CD4-positive, alpha-beta T cell treated with Interleukin-17A for 4 hours (primary cell): ENCODE measurements at places on chromosomes 16 and 17.
A peak's percentile ranks its signal among the peaks of the same experiment; 100 is the strongest.

GRCh38 chr17:15456496-15456895 lies 10.9 kb downstream of the CDRT4 start:
- no peak for DNase-seq

DNA sequence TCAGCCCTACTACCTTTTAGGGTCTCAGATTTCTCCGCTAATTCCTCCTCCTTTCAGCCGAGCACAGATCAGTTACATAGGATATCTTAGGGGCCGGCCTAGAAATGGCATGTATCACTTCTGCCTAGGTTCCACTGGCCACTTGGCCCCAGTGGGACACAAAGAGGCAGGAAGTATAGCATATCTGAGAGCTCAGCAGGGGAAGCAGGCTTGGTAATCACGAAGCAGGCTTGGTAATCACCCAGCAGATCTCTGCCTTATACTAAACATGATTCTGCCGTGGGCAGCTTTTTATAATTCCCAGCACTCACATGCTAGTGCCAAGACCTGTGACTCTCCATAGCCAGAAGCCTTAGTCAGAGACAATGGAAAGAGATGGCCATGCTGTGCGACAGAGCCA lies 59.6 kb upstream of the CACNG5 start:
- DNase-seq, result no peak

DNA sequence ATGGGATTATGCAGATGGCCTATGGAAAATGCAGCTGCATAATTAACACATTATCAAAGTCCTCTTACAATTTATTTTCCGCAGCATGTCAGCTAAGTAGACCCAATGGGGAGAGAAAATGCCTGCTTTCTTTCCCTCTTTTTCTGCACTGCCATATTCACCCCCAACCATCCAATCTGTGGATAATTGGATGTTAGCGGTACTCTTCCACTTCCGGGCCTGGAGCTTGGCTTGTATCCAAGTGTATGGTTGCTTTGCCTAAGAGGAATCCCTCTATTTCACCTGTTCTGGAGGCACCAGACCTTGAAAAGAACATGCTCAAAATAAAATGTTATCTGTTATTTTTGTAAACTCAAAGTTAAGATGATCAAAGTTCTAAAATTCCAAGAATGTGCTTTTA lies 41.1 kb upstream of the CACNG3 start:
- DNase-seq, result no peak

DNA sequence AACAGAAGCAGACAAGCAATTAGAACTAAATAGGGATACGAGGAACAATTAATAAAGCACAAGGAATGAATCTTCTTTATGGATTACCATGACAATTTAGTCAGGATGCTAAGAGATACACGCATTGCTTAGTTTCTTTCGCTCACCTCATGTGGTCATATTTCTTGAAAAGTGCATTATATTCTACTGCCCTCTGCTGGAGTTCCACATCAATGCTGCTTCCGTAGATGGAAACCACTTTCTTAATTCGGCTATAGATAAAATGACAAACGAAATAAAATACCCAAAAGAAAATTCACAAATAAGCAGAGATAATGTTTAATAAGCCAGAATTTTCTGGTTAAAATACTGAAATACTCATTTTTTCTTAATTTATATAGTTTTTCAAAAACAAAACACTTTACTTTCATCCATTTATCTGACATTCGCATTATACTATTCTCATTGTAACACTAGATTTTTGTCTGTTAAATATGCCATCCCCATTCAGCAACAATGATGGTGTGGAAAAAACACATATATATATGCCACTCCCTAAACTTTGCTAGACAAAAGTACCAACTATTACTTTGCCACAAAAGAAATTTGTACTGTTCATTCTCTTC lies 22.0 kb upstream of the PHLPP2 start:
- peak; percentile 32 for DNase-seq

DNA sequence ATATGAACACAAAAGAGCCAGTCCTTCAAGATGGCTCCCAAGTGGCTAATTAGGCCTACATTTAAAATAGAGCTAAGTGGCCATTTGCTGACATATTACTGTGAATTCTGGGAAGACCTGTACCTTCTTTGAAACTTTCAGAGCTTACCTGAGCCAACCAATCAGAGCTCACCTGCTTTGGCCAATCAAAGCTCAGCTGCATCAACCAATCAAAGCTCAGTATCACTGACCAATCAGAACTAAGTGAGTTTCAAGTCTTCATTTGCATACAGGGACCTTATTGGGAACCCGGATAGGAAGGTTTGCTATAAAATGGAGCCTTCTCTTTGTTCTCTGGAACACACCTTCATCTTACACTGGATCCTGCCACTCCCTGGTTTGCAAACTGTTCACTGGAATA lies 63.7 kb downstream of the FOXL1 start:
- no peak for DNase-seq

- DNase-seq, result peak; percentile 72
Measured at GRCh38 chr17:75487351-75488070, 27.8 kb downstream of the CASKIN2 start.

- DNase-seq, result no peak
Measured at GRCh38 chr16:82730901-82731300, 104.1 kb downstream of the CDH13 start.

GRCh38 chr17:50105811-50106210 lies 10.7 kb downstream of the PDK2 start:
- DNase-seq, result no peak

- DNase-seq, result no peak
Measured at GRCh38 chr16:16101585-16101984, 121.7 kb downstream of the ABCC6 start.

- no peak for DNase-seq
Measured at GRCh38 chr17:14886200-14886739, 378.9 kb downstream of the PMP22 start.

DNA sequence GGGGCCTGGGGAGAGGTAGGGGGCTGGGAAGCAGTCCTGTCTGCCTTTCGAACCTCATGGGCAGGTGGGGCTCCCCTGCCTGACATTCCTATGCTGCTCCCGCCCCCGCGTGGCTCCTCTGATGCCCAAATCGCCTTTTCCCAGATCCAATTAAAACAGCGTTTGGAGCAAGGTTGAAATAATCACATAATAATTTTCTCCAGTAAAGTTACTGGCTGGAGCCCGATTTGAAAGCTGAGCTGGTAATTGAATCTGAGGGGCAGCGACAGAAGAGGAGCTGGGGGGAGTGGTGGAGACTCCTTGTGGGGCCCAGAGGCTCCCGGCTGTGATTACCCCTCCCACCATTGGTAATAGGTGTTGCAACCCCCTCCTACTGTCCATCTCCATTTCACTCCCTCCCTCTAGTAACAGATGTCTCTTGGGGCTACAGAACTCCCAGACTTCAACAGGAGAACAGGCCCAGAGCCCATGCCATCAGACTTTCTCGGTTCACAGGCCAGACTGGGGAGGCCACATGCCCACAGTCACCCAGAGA lies 38.9 kb upstream of the C1QL1 start:
- no peak for DNase-seq

- no peak for DNase-seq
Measured at GRCh38 chr17:44906010-44906646, 6.9 kb upstream of the EFTUD2 start.

DNA sequence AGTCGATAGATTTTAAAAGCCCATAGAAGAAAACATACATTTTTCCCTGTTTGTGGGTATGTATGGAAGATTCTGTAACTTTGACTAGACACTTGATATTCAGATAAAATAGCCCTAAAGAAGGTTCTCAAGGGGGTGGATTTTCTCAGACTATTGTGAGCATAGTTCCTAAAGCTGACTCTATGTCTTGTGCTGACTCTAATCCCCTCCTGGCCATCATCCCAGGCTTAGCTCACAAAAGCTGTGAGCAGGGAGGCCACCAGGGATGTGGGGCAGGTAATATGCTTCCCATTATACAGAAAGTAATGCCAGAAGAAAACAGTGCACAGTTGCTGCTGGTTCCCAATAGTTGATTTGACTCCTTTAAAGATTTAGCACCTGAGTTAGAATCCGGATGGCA lies 32.0 kb downstream of the CDH13 start:
- DNase-seq, result no peak

- DNase-seq, result no peak
Measured at GRCh38 chr17:80132906-80133625, 13.9 kb downstream of the EIF4A3 start.

DNA sequence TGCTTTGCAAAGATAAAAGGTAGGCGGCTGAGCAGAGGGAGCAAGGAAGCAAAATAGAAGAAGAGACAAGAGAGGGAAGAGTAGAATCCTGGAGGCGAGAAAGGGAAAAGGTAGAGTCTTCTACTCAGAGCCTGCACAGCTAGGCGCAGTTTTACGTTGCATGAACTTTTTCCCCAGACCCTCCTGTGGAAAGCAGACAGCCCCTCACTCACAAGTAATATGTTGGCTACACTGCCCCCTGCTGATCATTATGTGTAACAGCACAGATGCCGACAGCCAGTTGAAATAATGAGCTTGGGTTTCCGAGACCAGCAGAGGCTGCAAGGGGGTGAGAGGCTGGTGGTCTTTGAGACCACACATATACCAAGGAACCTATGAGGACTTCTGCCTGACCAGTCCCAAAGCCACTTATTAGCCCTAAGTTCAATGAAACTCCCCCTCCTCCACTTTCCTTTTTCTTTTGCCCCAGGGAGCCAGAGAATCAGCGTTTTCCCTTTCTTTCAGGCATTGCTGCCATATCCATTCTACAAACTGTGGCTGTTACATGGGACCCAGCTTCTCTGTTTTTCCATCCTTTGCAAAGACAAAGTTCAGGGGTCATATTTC lies 22.5 kb upstream of the CMTR2 start:
- peak; percentile 19 for DNase-seq

DNA sequence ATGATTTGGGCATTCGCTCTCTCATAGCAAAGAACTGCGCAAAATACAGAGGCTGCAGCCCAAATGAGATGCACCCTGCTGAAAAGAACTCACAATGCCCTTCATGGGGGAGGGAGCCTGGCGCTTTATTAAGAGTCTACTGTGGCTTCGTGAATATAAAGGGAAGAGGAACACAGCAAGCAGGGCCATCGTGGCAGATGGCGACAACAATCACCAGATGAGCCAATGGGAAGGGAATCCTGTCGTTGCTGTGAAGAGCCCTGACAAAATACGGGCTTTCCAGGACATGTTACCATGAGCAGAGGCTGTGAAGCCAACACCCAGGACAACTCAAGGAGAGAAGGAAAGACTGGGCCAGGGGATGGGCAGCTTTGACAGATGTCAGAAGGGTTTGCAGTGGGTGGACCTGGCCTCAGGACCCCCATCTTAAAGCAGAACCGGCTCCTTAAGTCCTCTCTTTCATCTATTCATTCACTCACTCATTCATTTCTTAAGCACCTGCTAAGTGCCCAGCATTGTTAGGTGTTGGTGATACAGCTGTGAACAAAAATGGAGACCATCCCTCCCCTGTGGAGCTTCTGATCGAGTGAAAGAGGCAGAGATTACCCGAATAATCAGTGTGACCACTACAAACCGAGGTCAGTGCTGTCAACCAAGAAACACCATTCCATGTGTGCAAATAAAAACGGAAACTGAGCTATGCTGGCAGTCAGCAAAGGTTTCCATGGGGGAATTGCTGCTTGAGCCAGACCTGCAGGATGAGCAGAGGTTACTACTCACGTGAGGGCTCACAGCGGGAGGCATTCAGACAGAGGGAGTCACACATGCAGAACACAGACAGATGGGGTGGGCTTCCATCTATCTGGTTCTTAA lies 125.8 kb downstream of the DYNLRB2 start:
- no peak for DNase-seq

- DNase-seq, result no peak
Measured at GRCh38 chr16:65414284-65414984, 292.6 kb upstream of the CDH11 start.

GRCh38 chr17:56896217-56896967 lies 17.5 kb downstream of the TRIM25 start:
- DNase-seq, result no peak

- DNase-seq, result peak; percentile 93
Measured at GRCh38 chr16:27202923-27203506, 311 bp upstream of the KDM8 start.

- DNase-seq, result no peak
Measured at GRCh38 chr16:30006659-30007377, 4.0 kb downstream of the DOC2A start.

- DNase-seq, result no peak
Measured at GRCh38 chr17:33603789-33604188, 310.7 kb upstream of the ASIC2 start.

- DNase-seq, result no peak
Measured at GRCh38 chr16:1667271-1667670, 10.8 kb upstream of the JPT2 start.

DNA sequence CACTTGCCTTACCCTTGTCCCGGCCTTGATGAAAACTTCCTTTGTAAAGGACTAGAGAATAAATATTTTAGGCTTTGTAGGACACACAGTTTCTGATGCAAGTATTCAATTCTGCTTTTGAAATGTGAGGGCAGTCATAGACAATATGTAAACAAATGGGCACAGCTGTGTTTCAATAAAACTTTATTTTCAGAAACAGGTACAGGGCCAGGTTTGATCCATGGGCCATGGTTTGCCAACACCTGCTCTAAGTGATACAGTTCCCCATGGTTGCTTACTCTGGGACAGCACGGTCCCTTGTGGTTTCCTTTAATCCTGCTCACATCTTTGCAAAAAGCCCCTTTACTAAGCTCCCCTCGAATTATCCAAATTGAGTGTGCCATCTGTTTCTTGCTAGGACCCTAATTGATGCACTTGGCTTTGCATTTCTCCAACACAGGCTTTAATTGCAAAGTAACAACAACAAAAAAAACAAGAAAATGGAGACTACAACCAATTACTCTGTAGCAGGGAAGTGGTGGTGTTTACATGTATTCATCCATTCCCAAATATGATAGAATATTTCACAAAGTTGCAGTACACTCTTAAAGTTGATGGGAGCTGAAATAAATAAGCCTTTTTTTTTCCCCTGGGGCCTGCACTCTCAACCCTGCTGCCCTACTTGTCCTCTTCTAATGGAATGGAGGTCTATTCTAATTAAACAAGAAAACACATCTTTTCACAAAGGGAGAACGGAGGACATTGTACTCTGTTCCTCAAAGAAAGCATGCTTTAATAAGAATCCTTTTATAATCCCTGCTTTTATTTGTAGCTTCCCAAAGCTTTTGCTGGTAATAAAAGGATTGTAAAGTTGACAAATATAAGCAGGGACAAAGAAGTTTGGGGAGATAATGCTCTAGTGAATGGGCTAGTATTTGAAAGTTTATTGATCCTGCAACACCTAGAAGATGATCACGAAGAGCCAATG lies 37.7 kb upstream of the TOX3 start:
- DNase-seq, result no peak

GRCh38 chr17:58282442-58282841 lies 1.7 kb upstream of the MPO start:
- no peak for DNase-seq
